Liver (tissue), 10 donors: ENCODE measurements at places on chromosomes 2 and 18. TPM values are rescaled to one million over a fixed set of nuclear protein-coding genes. Genes with fewer than 3 reads are reported as not detected.

GRCh38 chr18:37334631-37335408, 230.8 kb downstream of the CELF4 start:
- no peaks in the 10 kb centered on the region for H3K36me3 ChIP-seq
- DNase-seq = no peak
- H3K4me3 ChIP-seq = no peak overlapping the region
- no peak overlapping the region for H3K27ac ChIP-seq

DNA sequence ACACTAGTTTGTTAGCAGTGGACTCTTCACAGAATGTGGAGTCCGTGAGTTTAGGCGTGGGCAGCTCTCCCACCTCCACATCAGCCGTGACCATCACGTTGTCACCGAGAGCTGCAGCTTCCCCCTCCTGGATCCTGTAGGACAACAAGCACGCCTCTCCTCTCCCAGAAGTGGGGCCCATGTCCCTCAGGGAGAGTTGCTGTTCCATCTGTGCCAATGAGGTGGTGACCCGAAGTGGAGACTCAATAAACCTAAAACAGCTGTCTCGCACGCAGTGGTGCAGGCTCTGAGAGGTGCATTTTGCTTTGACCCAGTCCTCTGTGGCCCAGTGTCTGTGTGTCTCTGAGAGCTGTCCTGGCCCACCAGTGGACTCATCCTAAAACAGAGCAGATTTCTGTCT, 456.5 kb upstream of the SOX11 start:
- no peak for DNase-seq
- no peaks in the 10 kb centered on the region for H3K36me3 ChIP-seq
- H3K27me3 ChIP-seq = no peaks in the 10 kb centered on the region
- H3K27ac ChIP-seq = no peak overlapping the region

HDLBP gene
- 580 TPM for total RNA-seq

DCC gene
- total RNA-seq = not detected

DNA sequence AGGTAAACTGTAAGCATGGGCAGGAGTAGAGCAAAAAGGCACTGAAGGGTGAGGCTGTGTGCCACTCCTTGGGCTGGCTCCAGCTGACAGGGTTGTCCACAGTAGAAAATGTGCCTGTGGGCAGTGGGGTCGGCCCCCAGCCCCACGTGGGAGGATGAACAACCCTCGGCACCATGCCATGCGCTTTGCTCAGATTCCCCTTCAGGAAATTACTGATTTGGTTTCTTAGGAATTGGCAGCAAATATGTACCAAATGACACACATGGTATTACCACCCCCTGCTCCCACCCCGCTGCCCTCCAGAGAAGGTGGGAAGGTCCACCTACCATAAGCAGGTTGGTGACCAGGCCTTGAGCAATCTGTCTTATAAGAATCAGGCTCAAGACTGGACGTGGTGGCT, 13.6 kb downstream of the ADCY3 start:
- no peaks in the 10 kb centered on the region for H3K36me3 ChIP-seq
- no peak for DNase-seq
- no peak overlapping the region for H3K4me3 ChIP-seq
- H3K4me1 ChIP-seq = no peaks in the 10 kb centered on the region
- no peak overlapping the region for H3K27ac ChIP-seq

UGT1A4 gene
- 136 TPM for total RNA-seq

SP9 gene
- not detected for total RNA-seq

SP140L gene
- 21.5 TPM for total RNA-seq

DNA sequence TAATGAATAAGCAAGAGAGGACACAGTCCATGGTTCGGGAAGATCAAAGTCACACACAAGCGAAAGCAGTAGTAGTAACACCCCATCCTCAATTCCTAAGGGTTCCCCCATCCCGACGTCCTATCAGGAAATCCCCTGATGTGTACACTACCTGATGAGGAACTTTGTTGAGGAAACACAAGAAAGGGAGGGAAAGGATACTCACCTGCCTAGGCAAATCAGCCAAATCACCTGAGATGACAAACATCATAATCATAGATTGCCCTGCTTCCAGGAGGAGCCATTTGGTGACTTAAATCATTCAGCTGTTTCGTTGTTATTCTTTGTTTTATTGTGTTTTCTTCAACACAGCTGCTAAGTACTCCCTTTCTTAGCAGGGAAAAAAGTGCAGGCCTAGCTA, 55.5 kb upstream of the SPOPL start:
- no peak for DNase-seq
- no peaks in the 10 kb centered on the region for H3K4me1 ChIP-seq
- no peak overlapping the region for H3K27ac ChIP-seq

DNA sequence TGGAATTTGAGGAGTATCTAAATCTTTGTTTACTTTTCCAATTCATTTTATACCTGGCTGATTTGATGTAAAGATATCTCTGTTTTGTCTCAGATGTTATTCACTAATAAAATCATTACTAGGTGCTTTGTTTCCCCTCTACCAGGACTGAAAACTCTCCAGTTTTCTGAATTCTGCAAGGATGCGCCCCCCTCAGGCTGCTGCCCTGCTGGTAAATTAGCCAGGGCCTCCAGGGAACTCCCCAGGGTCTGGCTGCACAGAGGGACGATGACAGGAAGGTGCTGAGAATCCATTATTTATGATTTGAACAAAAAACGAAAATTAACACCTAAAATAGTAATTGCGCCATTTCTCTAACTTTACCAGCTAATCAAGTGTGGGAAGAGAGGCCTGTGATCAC, 541.2 kb upstream of the POU3F3 start:
- H3K36me3 ChIP-seq = no peaks in the 10 kb centered on the region
- H3K4me1 ChIP-seq = no peaks in the 10 kb centered on the region
- no peaks in the 10 kb centered on the region for H3K27me3 ChIP-seq
- no peak for DNase-seq
- H3K27ac ChIP-seq = no peak overlapping the region
- H3K4me3 ChIP-seq = no peak overlapping the region

DNA sequence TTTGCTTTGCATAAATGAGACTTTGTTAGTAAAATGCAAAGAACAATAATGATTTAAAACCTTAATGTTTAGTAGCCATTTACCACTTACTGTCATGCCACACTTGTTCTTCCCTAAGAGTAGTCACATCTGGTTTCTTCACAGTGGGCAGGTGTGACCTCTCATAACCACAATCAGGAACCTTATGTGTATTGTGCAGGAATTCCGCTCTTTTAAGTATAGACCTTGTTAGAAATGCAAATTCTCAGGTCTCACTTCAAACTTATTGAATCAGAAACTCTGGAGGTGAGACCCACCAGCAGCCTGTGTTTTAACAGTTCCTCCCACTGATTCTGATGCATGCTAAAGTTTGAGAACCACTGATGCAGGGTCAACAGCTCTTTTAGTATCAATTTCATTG, 518.8 kb upstream of the MEX3C start:
- H3K4me3 ChIP-seq = no peak overlapping the region
- H3K36me3 ChIP-seq = no peaks in the 10 kb centered on the region
- no peaks in the 10 kb centered on the region for H3K4me1 ChIP-seq
- no peak for DNase-seq
- H3K27ac ChIP-seq = no peak overlapping the region
